ENCODE measurements at places on chromosomes 16 and 17.

DNA sequence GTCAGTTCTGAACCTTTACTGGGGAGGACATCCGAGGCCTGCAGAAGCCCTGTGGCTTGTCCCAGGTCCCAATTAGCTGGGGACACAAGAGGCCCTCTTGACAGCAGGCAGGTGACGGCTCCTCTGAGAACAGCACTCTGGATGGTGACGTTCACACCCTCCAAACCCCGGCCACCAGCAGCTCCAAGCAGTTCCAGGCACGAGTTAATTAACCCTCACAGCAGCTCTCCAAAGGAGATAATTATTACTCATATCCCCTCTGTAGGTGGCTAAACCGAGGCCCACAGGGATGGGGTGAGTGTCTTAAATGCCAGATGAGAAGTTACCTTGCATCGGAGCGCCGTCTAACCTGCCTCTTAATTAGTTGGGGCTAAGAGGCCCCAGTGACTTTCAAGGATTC, 168.9 kb upstream of the CIBAR2 start:
- DNase-seq: no peak

- DNase-seq: no peak
Observed at GRCh38 chr17:81163703-81164370, 1.5 kb upstream of the PVALEF start.

DNA sequence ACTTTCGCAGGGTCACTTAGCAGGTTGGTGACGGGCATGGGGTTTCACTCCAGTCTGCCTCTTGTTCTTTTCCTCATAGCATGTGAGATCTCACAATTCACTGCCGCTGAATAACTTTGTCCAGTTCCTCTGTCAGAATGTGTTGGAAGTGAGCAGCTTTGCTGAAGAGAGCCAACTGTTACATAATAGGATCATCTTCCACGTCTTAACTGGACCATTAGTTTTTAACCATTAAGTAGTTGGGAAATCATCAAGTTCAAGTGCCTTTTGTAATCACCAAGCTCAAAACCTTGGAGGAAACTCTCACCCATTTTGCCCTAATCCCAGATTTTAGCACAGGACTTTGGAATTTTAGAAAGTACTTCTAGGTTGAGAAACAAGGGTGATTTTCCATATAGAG, 290.6 kb downstream of the WWOX start:
- DNase-seq: peak; percentile 73

- DNase-seq: peak; percentile 51
Observed at GRCh38 chr17:4566785-4567184, 6.4 kb upstream of the GGT6 start.

- no peak for DNase-seq
Observed at GRCh38 chr16:8127070-8127469, 463.2 kb downstream of the TMEM114 start.

- DNase-seq: peak; percentile 53
Observed at GRCh38 chr17:14918540-14918939, 346.6 kb downstream of the PMP22 start.

DNA sequence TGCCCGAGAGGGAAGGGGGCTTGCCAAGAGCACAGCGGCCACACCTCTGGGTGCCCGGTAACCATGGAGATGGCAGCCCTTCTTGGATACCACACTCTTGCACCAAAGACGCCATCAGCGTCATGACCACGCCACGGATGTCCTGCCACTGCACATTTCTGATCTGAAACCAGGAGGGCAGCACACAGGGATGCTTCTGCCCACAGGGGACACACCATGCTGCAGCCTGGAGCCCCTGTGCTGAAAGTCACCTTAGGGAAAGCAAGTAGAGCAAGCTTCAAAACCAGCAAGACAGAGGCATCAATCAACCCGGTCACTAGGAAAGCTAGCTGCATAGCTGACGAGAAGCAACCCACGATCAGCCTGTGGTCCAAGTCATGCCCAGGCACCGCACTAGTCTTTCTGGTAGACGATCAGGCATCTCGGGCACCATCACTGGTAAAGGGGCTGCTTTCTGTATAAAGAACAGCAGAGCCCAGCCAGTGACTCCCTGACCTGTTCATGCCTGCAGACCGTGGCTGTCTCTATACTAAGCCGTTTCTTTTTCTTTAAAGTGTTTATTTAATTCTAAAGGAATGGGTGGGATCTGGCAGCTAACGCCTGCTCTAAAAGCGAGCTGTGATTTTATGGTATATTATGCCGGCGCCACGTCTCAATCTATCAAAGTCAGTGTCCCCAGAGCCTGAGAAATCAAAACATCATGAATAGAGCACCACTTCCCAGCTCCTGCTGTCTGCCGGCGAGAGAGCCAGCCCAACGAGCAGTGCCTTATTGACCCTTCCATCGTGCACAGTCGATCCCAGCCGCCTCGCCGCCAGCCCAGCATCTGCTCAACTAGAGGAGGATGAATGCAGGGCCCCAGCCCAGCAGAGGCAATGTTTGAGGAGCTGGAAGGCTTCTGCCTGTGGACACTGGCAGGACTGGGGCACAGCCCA, 244.7 kb downstream of the RBFOX3 start:
- DNase-seq: no peak

DNA sequence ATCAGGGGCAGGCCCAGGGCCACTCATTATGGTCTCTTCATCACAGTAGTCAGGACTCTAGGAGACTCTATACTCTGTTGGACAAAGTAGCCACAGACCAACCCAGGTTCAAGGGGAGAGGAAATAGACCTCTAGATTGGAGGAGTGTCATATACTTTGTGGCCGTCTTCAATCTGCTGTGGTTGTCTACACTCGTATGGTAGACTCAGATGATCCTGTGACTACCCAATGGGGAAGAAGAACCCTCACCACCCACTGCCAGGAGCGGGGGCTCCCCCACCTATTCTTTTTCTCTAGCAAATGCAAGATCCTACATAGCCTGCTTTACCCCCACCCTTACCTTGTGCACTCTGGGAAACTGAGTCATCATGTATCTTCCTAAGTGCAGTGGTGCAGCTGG, 80.5 kb downstream of the KSR1 start:
- DNase-seq: no peak

- DNase-seq: no peak
Observed at GRCh38 chr17:60318326-60318725, 73.6 kb downstream of the USP32 start.

GRCh38 chr16:87615621-87616041, 13.3 kb downstream of the JPH3 start:
- no peak for DNase-seq

DNA sequence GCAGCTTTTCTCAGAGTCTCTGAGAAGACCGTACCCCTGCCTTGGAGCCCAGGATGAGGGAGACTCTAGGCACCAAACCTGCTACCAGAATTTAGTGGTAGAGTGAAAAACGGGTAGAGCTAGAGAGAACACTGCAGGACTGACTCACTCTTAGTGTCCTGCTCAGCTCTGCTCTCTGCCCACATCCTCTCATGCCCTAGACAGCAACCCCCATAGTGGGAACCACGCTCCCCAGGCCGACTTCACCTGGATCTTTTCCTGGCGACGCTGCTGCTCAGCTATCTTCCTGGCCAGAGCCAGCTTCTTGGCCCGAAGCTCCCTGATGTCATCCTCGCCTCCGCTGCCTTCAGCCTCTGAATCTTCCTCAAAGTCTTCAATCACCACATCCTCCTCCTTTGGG, 26.7 kb downstream of the HIC1 start:
- DNase-seq: no peak

All from fibroblast of villous mesenchyme (primary cell).